Hindlimb muscle (tissue), 1 donor: ENCODE measurements at places on chromosomes 1 and 21.

DNA sequence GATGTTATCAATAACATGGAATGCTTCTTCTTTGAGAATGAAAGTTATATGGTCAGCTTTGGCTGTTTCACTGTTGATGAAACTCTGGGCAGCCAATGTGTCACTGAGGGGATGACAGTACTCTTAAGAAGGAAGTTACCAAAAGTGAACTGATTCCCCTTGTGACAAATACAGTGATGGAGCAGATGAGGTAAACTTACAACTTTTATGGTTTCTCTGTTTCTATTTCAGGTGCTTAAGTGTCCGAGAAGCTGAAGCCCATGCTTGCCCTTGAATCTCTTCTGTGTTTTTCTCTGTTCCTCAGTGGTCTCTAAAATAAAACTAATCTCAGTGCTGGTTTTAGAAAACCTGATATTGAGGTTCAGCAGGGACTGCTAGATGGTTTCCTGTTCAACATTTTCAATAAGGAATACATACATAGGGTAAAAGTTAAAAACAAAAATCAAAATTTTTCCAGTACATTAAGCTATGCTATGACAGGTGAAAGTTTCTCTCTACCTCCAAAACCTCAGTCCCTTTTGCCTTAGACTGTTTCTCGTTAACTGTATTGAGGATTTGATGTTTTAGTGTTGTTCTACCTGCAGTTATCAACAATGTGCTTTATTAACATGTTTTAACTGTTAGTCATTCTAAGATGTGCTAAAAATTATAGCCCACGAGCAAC lies 454.4 kb upstream of the ADGRL4 start:
- DNase-seq, result no peak

DNA sequence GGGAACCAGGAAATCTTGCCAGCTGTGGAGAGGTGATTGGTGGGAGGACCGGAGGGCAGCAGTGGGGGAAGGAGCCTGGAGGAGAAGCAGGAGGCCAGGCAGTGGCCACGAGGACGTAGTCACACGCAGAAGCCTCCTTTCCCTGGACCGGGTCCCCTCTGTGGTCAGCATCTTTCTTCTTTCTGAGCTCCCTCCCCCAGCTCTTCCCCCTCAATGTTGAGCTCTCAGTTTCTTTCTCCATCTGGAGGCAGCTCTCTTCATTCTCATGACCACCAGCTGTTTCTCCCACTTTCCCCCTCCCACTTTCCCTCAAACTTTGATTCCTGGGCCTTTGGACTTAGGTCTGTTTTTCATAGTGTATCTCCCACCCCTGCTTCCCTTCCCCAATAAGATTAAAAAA lies 18.3 kb downstream of the KIRREL1 start:
- DNase-seq, result peak; percentile 49

- no peak for DNase-seq
Measured at GRCh38 chr1:226474041-226474440, 66.1 kb upstream of the PARP1 start.

GRCh38 chr21:23017989-23018388 lies 2019.8 kb downstream of the NCAM2 start:
- DNase-seq, result no peak

DNA sequence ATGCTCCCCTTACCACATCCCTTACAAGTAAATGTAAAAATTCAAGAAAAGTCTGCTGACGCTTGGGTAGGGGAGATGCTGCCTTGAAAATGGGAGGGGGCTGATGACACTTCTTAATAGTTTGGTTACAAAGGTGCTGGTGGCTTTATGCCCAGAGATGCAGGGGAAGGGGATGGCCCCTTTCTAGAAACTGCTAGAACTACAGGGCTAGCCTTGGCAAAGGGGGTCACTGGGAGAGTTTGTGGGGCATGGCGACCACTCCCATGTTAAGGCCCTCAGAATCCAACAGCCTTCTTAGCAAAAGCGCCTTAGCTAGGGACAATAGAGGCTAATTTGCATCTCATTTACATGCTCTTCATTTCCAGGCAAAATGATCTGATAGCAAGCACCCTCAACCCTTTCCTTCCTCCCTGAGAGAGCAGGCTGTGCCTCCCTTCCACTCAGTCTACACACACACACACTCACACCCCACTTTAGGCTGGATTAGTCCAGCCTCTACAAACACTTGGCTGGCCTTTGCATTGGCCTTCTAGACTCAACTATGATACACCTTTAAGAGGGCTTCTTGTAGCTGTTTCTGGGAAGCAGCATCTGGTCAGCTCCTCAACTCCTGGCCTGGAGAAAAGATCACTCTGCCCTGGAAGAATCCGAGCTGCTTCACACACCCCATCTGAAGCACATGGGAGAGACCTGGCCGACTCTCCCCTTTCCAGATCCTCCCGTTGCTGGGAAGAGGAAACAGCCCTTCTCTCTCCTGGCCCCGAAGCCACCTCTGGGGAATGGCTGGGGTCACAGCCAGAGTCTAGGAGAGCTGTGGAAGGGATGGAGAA lies 1.7 kb downstream of the SEMA6C start:
- DNase-seq, result peak; percentile 73

- no peak for DNase-seq
Measured at GRCh38 chr1:51927029-51927428, 48.5 kb upstream of the NRDC start.

DNA sequence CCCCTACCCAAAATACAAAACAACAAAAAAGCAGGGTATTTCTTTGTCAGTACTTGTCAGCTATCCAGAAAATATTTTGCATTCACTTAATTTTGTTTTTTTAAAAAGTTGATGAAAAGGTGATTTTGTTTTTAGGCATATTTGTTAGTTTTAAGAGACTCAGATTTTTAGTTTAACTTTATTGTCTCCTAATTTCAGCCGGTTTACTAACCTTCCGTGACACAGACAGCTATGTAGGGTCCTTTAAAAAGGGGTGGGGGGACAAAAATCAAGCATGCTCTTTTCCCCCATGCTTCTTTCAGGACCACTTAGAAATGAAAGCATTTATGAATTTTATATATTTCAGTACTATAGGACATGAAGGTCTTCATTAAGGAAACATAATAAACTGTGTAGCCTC lies 1.6 kb downstream of the PBX1 start:
- no peak for DNase-seq

DNA sequence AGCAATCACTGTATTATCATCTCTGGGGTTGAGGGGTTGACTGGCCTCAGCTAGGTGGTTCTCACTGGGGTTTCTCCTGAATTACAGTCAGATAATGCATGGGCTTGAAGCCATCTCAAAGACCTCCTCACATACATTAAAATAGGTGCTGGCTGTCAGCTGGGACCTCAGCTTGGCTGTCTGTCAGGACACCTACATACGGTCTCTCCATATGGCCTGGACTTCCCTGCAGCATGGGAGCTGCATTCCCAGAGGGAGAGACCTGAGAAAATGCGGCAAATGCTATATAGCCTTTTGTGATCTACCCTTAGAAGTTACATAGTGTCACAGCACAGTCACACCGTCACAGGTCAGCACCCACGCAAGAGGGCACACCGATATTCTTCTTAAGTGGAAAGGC lies 93.6 kb downstream of the TSEN15 start:
- no peak for DNase-seq

GRCh38 chr1:205703072-205703471 lies 22.8 kb upstream of the SLC45A3 start:
- no peak for DNase-seq

- no peak for DNase-seq
Measured at GRCh38 chr1:47210666-47211065, 20.8 kb upstream of the PDZK1IP1 start.

GRCh38 chr1:244067893-244068292 lies 16.8 kb downstream of the ZBTB18 start:
- DNase-seq, result no peak

GRCh38 chr1:80540149-80540548 lies 1260.6 kb upstream of the ADGRL2 start:
- no peak for DNase-seq

- no peak for DNase-seq
Measured at GRCh38 chr1:44119525-44119924, 904 bp downstream of the KLF17 start.

DNA sequence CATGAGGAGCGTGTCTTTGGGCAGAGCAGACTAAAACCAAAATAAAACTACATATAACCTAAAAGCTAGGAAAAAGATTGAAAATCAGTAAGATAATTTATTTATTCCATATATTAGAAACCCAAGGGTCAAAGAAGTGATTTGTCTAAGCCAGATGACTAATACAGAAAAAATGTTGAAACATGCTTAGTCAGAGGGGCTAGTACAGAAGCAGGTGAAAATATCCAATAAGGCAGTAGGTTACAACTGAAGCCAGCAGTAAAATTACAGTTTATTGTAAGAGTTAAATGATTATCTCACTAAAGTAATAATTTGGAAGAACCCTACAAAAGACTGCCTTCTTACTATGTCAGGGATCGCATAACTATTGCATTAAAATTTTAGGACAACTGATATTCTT lies 1190.9 kb upstream of the PRMT6 start:
- no peak for DNase-seq

DNA sequence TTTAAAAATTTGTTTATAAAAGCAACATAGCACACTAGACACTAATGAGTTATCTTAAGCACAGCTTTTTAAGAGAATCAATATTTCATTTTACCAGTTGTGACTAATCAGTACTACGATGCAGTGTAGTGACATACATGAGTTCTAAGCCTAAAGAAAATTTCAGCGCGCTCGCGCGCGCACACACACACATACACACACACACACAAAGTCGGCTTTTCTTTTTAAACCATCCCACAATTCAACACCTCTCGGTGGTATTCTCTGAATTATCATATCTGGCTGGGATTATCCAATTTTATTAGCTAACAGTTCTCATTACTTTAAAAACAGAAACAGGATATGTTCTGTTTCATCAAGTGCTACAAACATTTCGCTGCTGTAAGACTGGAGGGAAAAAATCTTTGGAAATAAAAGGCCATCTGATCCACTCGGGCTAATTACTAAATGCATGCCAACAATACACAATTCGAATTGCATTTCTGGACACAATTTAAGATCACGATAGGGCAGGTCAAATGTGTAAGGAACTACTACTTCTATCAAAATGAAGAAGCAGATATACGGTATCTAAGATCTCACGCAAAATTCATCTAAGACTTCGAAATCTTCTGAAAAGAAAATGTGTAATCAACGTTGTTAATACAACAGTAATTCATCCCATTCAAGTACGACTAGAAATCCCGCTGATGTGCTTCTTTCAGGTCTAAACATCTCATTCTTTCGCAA lies 1.2 kb downstream of the TUT4 start:
- peak; percentile 28 for DNase-seq

GRCh38 chr1:21247892-21248715 lies 42.2 kb downstream of the ECE1 start:
- DNase-seq, result no peak

DNA sequence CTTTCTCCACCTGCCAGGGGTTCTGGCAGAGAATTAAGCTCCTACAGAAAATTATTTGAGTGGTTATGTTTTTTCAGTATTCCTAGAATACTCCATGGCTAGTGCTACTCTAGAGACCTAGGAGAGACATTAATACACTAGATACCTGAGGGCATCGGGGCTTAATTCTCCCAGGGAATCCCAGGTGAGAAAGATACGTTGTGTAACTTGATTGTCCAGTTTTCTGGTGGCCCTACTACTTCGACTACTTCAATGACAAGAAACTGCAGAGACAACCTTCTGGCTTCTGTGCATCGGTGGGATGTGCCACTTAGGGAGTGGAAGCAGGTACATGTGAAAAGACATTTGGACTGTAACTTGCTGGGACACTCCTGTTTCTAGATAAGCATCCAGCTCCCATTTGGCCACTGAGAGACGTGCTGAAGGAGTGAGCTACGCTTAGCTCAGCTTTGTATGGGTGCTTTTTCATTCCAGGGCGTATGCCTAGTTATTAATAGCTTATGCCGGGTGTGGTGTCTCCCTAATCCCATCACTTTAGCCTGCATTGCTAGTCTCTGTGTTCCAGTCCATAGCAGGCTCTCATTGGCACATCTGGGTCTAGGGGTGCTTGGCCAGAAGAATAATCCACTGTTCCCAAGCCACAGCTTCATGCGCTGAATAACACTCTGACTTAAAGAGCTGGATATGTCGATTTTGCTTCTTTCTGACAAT lies 300.7 kb downstream of the SIPA1L2 start:
- no peak for DNase-seq

DNA sequence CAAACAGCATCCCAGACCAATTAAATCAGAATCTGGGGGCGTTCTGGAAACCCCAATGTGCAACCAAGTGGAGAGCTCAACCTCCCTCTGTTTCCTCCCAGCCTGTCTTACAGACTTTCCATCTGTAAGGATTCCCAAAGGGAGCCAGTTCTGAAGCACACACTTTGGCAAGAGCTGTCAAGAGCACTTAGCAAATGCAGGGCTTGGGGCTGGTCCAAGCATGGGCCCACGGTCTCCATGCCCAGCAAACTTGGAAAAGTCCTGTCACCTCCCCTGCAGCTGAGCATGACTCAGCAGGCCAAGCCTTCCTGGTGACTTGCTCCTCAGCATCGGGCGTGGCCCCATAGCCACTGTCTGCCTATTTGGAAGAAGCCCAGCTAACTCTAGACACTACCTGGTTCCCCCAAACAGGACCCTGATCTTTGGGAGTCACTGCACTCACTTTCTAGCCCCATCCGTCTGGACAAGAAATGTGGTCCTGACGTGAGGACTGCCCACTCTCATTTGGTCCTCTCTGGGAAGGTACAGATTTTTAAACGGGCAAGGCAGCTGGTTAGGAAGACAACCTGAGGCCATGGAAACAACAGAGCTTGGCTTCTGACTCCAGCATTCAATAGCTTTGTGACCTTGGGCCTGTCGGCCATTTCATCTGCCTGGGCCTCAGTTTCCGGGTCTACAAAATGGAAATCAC lies 16.9 kb downstream of the SLC2A1 start:
- no peak for DNase-seq

- DNase-seq, result no peak
Measured at GRCh38 chr1:29032841-29033240, 90.9 kb downstream of the TMEM200B start.

DNA sequence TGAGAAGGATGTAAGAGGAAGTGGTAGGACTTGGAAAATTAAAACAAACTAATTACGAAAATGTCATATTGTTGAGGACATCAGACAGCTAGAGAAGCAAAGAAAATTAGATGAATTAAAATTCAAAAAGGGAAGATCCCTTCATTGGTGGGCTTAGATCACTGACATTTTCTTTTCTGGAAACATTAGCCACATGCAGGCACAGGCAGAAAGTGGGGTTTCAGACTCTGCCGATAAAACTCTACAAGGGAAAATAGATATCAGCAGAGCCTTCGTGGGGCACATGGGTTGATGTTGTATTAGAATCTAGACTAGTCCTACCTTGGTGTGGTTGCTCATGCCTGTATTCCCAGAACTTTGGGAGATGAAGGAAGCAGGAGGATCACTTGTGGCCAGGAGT lies 12.4 kb upstream of the RGS1 start:
- no peak for DNase-seq

GRCh38 chr1:173253046-173253445 lies 45.9 kb upstream of the TNFSF4 start:
- no peak for DNase-seq
